T-helper 2 cell treated with Interferon-gamma antibody and Interleukin-4, amounts not matched to agents 5 μg/mL and 100 μg/mL, for 36 hours (primary cell): ENCODE measurements at places on chromosomes 6 and 20.

DNA sequence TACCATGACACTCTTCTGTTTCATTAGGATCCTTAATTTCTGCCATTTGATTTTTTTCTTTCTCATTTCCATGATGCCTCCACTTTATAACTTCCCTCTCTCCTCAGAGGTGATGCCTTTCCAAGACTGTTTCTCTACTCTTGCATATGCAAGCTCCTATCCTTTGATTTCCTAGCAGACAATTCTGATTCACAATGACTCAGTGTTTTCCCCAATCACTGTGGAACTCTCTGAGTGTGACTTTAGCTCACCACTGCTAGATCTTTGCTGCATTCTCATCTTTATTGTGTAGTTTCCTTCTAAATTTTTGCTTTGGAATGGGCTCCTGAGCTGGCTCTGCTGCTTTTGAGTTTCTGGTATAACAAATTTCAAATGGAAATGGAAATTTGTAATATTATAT, 184.9 kb downstream of the TINAG start:
- DNase-seq: no peak

DNA sequence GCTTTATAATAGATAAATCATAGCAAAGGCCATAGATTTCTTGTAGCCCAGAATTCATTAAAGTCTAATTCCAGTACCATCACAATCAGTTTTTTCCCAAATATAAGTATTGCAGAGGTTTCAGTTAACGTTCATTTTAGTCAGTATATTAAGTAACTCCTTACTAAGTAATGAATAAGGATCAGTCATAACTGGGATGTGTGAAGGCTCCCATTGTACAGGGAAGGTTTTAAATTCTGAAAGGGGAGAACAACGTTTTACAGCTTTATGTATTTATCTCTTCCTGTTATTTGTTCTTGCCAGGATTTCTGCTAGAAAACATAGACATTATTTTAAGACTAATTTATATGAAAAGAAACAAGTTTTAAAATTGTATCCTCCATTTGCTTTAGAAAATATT, 215.5 kb upstream of the LAMP5 start:
- DNase-seq: no peak

GRCh38 chr6:170424604-170425126, 118.1 kb downstream of the FAM120B start:
- DNase-seq: no peak

DNA sequence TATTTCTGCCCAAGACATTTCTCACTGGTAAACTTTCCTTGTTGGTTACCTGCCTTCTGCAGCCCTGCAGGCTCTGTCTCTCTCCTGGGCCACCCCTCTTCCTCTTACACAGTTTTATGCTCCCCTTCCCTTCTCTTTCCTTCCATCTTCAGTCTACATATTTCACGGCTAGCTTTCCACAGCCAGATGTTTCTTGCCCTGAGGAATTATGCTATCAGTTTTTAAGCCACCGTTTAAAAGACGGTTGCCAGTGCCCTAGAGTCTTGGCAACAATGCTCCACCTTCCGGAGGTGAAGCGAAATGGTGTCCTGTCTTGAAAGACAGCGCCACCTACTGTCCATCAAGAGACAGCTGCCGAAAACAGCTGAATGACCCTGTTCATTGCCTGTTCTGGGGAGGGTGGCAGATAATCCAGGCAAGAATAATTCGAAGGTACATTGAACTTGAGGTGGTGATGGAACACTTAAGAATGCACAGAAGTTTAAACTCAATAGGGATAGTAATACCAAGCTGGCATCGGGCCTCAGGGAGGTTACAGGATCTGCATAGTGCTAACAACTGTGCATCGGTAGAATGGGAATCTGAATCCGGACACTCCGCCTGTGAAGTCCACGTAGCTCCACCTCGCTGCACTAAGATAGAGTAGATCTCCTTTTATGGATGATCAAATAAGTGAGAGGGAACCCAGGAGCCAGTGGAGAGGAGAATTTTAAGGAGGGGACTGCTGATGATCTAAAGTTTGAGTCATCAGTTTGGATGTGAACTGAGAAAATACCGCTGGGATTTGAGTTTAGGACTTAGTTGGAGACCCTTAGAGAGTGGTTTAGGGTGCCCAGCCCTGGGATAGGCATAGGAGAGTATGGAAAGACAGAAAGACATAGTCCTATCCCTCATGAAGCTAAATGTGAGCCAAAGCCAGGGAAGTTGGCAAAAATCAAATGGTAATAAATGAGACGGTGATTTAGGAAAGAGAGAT, 4.8 kb upstream of the TRIM40 start:
- peak; percentile 64 for DNase-seq

DNA sequence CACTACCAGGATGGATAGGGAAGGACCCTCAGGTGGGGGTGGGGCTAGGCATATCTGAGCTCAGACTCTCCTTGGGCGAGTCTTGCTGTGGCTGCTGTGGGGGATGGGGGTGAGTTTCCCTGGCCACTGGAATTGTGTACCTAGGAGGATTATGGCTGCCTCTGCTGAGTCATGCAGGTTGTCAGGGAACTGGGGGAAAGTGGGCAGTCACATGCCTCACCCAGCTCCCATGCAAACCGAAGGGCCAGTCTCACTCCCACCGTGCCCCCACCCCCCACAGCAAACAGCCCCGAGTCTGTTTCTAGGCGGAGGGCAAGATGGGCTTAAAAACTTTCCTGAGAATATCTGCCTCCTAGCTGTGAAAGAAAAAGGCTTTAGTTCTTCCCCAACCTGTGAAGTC, 210.3 kb upstream of the FERMT1 start:
- DNase-seq: no peak

GRCh38 chr6:156182356-156182755, 594.8 kb upstream of the ARID1B start:
- no peak for DNase-seq

GRCh38 chr20:50336661-50337060, 146.0 kb downstream of the CEBPB start:
- DNase-seq: no peak

- DNase-seq: no peak
These were observed 872 bp upstream of the RBM39 start for GRCh38 chr20:35742741-35743523.

DNA sequence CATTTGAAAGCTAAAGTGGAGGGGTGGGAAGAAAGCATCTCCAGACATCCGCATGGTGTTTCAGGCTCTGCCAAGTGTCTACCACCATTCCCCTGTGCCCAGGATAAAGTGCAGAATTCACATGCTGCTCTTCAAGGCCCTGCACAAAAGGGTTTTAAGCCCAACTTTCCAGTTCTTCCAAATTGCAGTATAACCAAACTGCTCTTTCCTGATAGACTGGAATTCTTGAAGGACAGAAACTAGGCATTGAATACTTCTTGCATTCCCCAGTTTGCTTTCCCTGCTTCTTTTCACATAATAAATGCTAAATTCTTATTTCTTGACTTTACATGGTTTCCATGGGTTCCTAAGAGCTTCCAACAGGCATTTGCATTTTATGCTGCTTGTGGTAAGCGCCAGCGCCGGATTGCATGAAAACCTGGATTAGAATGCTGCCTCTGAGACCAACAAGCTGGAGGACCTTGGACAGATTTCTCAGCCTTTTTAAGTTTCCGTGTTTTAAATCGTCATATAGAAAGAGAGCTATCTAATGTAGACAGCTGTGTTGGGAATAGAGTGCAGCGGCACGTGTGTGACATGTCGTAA, 7.9 kb downstream of the SOX4 start:
- no peak for DNase-seq

DNA sequence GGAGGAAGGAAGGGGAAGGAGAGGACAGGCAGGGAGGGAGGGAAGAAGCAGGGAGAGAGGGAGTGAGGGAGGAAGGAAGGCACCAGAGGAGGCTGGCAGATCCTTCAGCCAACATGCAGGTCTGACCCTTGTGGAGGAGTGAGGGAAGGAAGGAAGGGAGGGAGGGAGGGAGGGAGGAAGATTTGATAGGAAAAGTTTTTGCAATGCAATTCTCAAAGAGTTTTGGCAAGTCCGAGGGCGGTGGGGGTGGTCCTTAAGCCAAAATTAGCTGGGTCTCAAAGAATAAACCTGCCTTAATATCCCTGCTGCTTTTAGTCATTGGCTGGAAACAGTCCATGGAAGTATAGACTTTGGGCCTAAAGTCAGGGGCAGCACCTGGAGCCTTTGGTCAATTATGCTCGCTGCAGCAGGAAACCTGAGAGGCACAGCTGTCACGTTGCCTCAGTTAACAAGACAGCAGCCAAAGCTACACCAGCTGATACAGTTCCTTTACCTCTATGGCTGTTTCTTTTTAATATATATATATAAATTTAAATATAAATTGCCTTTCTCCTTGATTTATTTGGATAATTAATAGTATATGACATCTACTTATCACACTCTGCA, 115.7 kb upstream of the RALGAPA2 start:
- no peak for DNase-seq
